GM23248 (cell line): ENCODE measurements at places on chromosomes 5 and 9. TPM values are rescaled to one million over a fixed set of nuclear protein-coding genes. Genes with fewer than 3 reads are reported as not detected.

- H3K27ac ChIP-seq: no peak overlapping the region
- no peaks in the 10 kb centered on the region; the same call in 1 of the 2 replicates for H3K4me1 ChIP-seq
- peaks cover 27% of the 10 kb centered on the region; the same call in 1 of the 2 replicates for H3K36me3 ChIP-seq
- H3K4me3 ChIP-seq: peak overlapping the region; percentile 97
- peaks cover 24% of the 10 kb centered on the region for H3K27me3 ChIP-seq
These were observed 1.5 kb downstream of the TMED9 start for GRCh38 chr5:177593511-177593910.

- H3K4me1 ChIP-seq: no peaks in the 10 kb centered on the region
- peaks cover 12% of the 10 kb centered on the region; the same call in 1 of the 2 replicates for H3K27me3 ChIP-seq
- H3K4me3 ChIP-seq: no peak overlapping the region
- H3K36me3 ChIP-seq: no peaks in the 10 kb centered on the region
- no peak overlapping the region for H3K27ac ChIP-seq
- no peak for DNase-seq
These were observed 5.5 kb downstream of the KCNT1 start for GRCh38 chr9:135707252-135708138.

DNA sequence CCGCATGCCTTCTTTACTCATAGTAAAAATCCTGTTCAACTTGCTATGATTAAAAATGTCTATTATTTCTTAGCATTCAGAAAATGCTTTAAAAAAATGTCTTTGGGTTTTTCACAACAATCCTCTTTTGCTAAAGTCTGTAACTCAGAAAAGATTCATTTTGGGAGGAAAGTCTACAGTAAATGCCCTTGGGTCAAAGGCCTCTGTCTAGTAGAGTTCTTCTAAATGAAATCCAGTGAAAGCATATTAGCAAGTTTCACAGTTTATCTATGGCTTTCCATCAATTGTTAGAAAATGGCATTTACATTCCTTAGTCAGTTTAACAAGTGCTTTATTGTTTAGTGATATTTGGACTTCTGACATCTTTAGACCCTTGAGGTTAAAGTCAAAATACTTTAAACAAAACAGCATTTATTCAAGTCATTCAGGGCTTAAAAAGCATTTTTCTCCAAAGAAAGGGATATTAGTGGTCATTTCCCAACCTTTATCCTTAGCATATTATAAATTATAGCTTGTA lies 137.1 kb upstream of the TARS1 start:
- H3K27ac ChIP-seq: no peak overlapping the region
- H3K4me3 ChIP-seq: no peak overlapping the region
- DNase-seq: no peak

- H3K4me1 ChIP-seq: peaks cover 90% of the 10 kb centered on the region
- H3K27ac ChIP-seq: peak overlapping the region; percentile 99
- peak; percentile 99 for DNase-seq
- no peaks in the 10 kb centered on the region for H3K27me3 ChIP-seq
These were observed 131.5 kb upstream of the OTULINL start for GRCh38 chr5:14450018-14450524.

GRCh38 chr9:34282096-34282495 lies 47.0 kb downstream of the KIF24 start:
- no peak overlapping the region for H3K27ac ChIP-seq
- no peaks in the 10 kb centered on the region for H3K27me3 ChIP-seq
- no peaks in the 10 kb centered on the region for H3K36me3 ChIP-seq
- H3K4me1 ChIP-seq: no peaks in the 10 kb centered on the region
- no peak for DNase-seq

GRCh38 chr5:159208514-159209437 lies 577 bp downstream of the RNF145 start:
- no peaks in the 10 kb centered on the region for H3K36me3 ChIP-seq
- peak overlapping the region; percentile 85 for H3K4me3 ChIP-seq
- H3K27ac ChIP-seq: peak overlapping the region; percentile 91

- no peaks in the 10 kb centered on the region for H3K4me1 ChIP-seq
- H3K27me3 ChIP-seq: no peaks in the 10 kb centered on the region
- no peak overlapping the region for H3K4me3 ChIP-seq
These were observed 93.3 kb upstream of the MAP1B start for GRCh38 chr5:72013766-72014624.

DNA sequence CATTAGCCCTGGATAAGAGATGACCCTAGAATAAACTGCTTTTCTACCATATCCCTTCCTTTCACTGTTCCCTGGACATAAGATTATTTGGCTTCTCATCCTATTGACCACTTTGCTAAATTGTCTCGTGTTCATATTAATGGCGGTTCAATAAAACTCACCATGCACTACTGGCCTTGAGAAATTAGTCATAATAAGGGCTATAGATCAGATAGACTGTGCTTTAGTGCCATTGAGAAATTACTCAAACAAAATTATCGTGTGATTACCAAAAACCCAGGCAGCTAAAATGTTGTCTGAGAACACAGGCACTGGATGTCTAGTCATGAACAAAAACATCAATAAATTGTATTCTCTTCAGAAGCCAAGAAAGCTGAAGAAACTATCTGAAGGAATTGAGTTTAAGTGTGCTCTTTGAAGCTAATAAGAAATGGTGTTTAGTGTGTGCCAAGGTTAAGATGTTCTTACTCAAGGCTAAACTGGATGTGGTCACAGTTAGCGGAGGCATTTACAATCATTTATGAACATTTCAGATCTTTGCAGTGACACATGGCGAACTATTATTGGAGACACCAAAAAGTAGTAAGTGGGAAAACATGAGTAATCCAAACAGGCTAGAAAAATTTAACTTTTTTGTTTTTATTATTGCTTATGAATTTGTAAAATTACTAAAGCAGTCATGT lies 460.4 kb upstream of the RORB start:
- H3K4me3 ChIP-seq: no peak overlapping the region
- H3K27me3 ChIP-seq: no peaks in the 10 kb centered on the region
- no peak overlapping the region for H3K27ac ChIP-seq
- no peaks in the 10 kb centered on the region for H3K36me3 ChIP-seq

The OBP2B gene
- not detected in 2 replicates for polyA plus RNA-seq

- H3K27ac ChIP-seq: peak overlapping the region; percentile 51; the same call in 1 of the 2 replicates
- peaks cover 41% of the 10 kb centered on the region for H3K4me1 ChIP-seq
- peak; percentile 90 for DNase-seq
- no peaks in the 10 kb centered on the region for H3K36me3 ChIP-seq
These were observed 75.4 kb downstream of the GRIA1 start for GRCh38 chr5:153565822-153566221.

The FAM151B gene
- 2.6 and 4.4 TPM in 2 replicates for polyA plus RNA-seq

DNA sequence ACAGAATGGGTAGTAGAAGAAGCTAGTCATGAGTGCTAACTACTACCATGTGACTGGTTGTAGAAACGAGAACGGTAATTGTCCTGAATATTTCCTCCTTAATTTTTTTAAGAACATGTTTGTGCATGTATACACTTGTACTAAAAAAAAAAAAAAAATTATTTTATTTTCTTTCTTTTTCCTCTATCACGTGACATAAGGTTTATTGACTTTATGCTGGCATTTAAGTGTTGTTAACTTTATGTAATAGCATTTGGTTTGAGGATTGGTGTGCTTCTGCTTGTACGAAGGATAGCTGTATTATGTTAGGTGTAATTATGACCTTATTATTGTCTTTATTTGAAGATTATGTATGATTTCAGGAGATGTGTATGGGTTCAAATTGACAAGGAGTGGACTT lies 349.1 kb upstream of the PTPRD start:
- no peak for DNase-seq
- no peaks in the 10 kb centered on the region for H3K27me3 ChIP-seq
- no peak overlapping the region for H3K27ac ChIP-seq
- no peaks in the 10 kb centered on the region for H3K4me1 ChIP-seq

- H3K4me3 ChIP-seq: no peak overlapping the region
- no peak for DNase-seq
- no peaks in the 10 kb centered on the region for H3K36me3 ChIP-seq
- no peaks in the 10 kb centered on the region for H3K27me3 ChIP-seq
- peaks cover 10% of the 10 kb centered on the region for H3K4me1 ChIP-seq
- no peak overlapping the region for H3K27ac ChIP-seq
These were observed 51.7 kb upstream of the RIC1 start for GRCh38 chr9:5577225-5577624.

GRCh38 chr5:97888439-97888838 lies 705.4 kb upstream of the RIOK2 start:
- H3K27ac ChIP-seq: no peak overlapping the region
- no peaks in the 10 kb centered on the region; the same call in 1 of the 2 replicates for H3K36me3 ChIP-seq
- no peak overlapping the region for H3K4me3 ChIP-seq

GRCh38 chr5:61463596-61463995 lies 131.5 kb downstream of the ZSWIM6 start:
- no peak overlapping the region for H3K27ac ChIP-seq
- no peak overlapping the region for H3K4me3 ChIP-seq
- peaks cover 40% of the 10 kb centered on the region for H3K4me1 ChIP-seq

- peaks cover 33% of the 10 kb centered on the region for H3K4me1 ChIP-seq
- peak overlapping the region; percentile 22; the same call in 1 of the 2 replicates for H3K27ac ChIP-seq
- no peaks in the 10 kb centered on the region for H3K27me3 ChIP-seq
- no peaks in the 10 kb centered on the region; the same call in 1 of the 2 replicates for H3K36me3 ChIP-seq
These were observed 781 bp downstream of the ST6GALNAC4 start for GRCh38 chr9:127915801-127916719.

- H3K27me3 ChIP-seq: no peaks in the 10 kb centered on the region
- DNase-seq: no peak
- no peaks in the 10 kb centered on the region for H3K36me3 ChIP-seq
- no peaks in the 10 kb centered on the region for H3K4me1 ChIP-seq
- no peak overlapping the region for H3K4me3 ChIP-seq
- no peak overlapping the region for H3K27ac ChIP-seq
These were observed 38.7 kb downstream of the NIM1K start for GRCh38 chr5:43230707-43231106.

- no peaks in the 10 kb centered on the region for H3K36me3 ChIP-seq
- H3K4me1 ChIP-seq: 0 out of 2 replicates have a peak, but pooled peaks cover 4% of the 10 kb centered on the region
- H3K27me3 ChIP-seq: no peaks in the 10 kb centered on the region
- no peak overlapping the region for H3K4me3 ChIP-seq
- no peak overlapping the region for H3K27ac ChIP-seq
- no peak for DNase-seq
These were observed 491.7 kb downstream of the CCDC171 start for GRCh38 chr9:16044579-16044881.

The GOLM1 gene
- 63.4 and 67.1 TPM in 2 replicates for polyA plus RNA-seq

- peaks cover 37% of the 10 kb centered on the region; the same call in 1 of the 2 replicates for H3K36me3 ChIP-seq
These were observed 23.2 kb upstream of the SPTAN1 start for GRCh38 chr9:128529191-128529590.

- no peaks in the 10 kb centered on the region for H3K27me3 ChIP-seq
- peaks cover 7% of the 10 kb centered on the region; the same call in 1 of the 2 replicates for H3K36me3 ChIP-seq
- H3K4me1 ChIP-seq: peaks cover 28% of the 10 kb centered on the region
- peak overlapping the region; percentile 37 for H3K27ac ChIP-seq
These were observed 125.6 kb upstream of the DMRT1 start for GRCh38 chr9:715743-716400.
